ENCODE measurements at places on chromosomes 11 and 22.
A peak's percentile ranks its signal among the peaks of the same experiment; 100 is the strongest.

GRCh38 chr11:93738647-93739081, 2.6 kb downstream of the TAF1D start:
- DNase-seq = no peak

GRCh38 chr11:35363854-35364780, 55.2 kb downstream of the SLC1A2 start:
- peak; percentile 87 for DNase-seq

GRCh38 chr11:1292018-1292643, 17.3 kb downstream of the TOLLIP start:
- DNase-seq = no peak

- no peak for DNase-seq
These were observed 49.9 kb downstream of the BTG4 start for GRCh38 chr11:111462329-111462728.

GRCh38 chr11:119041821-119042514, 11.3 kb upstream of the SLC37A4 start:
- no peak for DNase-seq

DNA sequence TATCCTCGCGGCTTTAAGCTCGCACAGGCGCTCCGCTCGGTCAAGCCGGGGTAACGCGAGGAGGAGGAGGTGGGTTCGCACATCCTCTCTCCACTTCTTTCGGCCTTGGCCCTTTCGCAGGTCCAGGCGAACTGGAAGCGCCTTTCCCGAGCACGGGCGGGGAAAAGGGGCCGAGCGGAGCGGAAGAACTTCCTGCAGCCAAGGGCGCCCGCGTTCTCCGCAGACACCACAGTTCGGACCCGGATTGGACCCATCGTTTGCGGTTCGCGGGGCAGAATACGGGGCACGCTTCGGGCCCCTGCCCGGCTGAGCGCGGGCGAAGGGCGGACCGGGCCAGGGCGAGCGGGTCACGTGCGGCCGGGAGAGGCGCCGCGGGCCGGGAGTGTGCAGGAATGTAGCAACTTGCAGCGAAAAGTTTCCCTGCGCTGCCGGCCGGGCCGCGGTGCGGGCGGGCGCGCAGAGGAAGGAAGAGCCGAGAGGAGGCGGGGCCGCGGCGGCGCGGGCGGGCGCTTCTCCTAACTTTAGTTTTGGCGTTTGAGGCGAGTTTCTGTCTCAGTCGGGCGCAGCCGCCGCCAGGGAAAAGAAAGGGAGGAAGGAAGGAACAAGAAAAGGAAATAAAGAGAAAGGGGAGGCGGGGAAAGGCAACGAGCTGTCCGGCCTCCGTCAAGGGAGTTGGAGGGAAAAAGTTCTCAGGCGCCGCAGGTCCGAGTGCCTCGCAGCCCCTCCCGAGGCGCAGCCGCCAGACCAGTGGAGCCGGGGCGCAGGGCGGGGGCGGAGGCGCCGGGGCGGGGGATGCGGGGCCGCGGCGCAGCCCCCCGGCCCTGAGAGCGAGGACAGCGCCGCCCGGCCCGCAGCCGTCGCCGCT, at the start of gene YAP1:
Gene YAP1, plus strand, starts transcription at position 552 of the 865 bp plus-strand sequence. CDS start 402 bp downstream, outside the sequence.
- DNase-seq = peak; percentile 93

- DNase-seq = no peak
These were observed 94.8 kb upstream of the FAT3 start for GRCh38 chr11:92129811-92130210.

DNA sequence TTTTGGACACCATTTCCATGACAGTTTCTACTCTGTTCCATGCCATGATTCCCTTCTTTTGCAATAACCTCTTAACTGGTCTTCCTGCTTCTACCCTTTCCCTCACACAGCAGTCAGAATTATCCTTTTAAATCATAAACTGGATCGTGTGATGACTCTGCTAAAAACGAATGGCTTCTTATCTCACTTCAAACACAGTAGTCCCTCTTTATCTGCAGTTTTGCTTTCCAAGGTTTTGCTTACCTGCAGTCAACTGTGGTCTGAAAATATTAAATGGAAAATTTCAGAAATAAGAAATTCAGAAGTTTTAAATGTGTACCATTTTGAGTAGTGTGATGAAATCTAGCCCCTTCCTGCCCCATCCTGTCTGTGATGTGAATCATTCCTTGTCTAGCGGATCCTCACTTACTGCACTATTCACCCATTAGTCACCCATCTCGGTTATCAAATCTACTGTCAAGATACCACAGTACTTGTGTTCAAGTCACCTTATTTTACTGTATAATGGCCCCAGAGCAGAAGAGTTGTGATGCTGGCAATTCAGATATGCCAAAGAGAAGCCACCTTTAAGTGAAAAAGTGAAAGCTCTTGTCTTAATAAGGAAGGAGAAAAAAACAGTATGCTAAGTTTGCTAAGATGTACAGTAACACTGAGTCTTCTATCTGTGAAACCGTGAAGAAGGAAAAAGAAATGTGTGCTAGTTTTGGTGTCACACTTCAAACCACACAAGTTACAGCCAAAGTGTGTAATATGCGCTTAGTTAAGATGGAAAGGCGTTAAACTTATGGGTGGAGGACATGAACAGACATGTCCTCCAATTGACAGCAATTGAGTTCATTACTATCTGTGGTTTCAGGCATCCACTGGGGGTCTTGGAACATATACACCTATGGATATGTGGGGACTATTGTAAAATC, 283.0 kb downstream of the DDX10 start:
- peak; percentile 51 for DNase-seq

GRCh38 chr11:120174866-120175265, 36.0 kb upstream of the OAF start:
- no peak for DNase-seq

DNA sequence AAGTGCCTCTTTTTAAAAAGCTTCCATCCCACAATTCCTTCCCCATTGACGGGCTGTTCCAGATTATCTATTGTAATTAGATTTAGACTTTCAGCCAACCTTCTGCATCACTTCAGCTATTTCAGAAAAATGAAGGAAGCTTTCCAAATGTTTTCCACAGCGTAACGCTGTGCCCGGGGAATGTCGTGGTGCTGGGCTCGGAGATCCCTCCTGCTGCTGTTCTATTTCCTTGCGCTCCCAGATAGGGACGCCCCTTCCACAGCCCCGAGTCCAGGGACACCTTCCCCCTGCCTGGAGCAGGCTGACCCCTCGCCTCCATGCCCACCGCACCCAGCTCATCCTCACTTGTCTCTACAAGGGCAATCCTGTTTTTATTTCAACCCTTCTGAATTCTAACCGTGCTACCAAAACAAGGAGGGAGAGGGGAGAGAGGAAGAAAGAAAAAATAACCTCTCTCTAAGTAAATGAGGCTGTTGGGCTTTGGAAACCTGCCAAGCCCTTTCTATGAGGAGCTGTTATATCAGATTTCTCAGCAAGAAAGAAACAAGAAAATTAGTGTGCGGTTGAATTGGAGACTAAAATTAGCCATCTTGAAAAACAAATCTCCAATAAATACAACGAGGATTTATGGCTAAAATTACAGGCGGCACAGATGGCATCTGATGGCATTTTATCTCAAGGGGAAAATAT, 366.9 kb downstream of the BRD1 start:
- no peak for DNase-seq

GRCh38 chr11:120034176-120034875, 103.6 kb downstream of the TRIM29 start:
- DNase-seq = no peak

DNA sequence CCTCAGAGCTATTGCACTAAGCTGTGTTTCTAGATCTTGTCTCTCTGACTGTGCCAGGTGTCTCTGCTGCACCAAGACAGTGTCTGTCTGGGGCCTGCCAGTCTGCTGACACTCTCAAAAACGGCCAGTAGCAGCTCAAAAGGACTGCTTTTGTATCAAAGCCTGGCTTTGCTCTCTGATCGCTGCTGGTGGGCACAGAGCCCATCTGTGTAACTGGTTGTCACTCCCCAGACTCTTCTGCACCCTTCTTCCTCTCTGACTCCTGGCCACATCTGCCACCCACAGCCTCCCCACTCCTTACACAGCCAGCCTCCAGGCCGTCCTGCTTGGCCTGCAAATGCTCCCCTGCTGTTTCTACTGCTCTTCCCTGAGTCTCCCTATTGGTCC, 26.5 kb downstream of the MED15 start:
- no peak for DNase-seq

DNA sequence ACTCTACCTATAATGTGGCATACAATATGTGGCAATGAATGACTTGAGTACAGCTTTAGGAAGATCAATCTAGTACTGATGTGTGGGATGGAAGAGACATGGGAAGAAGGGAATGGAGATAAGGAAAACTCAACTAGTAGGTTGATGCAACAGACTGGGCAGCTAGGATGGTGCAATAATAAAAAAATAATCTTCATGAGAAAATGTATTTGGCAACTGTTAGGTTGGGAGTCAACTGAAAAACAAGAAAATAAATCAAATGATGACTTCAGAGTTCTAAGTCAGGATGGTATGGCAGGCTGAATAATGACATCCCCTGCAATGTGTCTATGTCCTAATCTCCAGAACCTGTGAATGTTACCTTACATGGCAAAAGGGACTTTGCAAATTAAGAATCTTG, 236.8 kb upstream of the PITPNB start:
- peak; percentile 45 for DNase-seq

DNA sequence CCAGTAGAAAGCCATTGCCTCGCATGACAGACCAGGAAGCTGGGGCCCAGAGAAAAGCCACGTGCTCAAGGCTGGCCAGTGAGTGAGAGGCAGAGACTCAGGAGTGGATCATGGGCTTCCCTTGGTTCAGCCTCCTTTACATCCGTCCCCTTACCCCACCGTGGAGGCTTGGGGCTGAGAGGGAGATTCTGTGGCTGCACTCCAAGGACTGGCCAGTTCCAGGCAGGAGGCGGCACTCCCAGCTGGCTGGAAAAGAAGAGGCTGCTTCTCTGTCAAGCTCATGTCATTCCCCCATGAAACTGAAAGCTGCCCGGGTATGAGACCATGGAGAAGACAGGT, 6.6 kb upstream of the ASCL2 start:
- peak; percentile 20 for DNase-seq

DNA sequence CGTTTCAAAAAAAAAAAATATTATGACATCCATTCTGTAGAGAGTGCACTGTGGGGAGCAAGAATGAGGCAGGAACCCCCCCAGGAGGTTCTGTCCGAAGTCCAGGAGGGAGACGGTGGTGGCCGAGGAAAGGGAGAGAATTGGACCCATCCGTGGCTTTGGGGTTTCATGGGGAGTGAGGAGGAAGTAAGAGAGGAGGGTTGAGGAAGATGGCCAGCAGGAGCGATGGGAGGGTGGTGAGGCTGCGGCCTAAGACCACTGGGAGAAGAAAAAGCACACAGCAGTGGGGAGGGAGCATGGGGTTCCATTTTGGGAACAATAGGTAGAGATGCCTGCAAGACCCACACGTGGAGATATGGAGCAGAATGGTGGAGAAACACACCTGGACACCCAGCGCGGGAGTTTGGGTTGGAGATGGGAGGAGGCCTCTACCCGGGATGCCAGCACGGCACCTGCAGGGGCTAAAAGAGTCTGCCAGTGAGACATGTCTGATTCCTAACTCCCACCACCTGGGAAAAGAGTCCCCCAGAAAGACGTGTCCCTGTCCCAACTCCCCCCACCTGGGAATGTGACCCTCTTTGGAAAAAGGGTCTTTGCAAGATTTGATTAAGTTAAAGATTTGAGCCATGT, 72.5 kb upstream of the SHANK2 start:
- no peak for DNase-seq

- no peak for DNase-seq
These were observed 11.8 kb downstream of the BCR start for GRCh38 chr22:23192133-23192532.

- DNase-seq = no peak
These were observed 42.7 kb downstream of the GDPD5 start for GRCh38 chr11:75482931-75483469.

DNA sequence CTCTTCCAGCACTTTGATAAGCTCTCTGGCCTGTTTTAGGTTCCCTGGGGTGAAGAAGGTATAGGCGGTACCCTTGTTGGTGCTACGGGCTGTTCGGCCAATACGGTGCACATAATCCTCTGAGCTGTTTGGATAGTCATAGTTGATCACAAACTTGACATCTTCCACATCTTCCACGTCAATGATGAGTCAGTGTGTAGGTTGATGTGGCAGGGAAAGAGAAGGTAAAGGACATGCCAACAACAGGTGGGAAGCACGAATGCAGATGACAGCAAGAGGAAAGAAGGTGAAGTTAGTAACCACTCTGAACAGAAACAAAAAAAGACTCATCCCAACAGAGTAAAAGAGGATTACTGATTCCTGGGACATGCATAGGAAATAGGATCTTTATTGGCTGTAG, 18.2 kb downstream of the DDX17 start:
- DNase-seq = no peak

DNA sequence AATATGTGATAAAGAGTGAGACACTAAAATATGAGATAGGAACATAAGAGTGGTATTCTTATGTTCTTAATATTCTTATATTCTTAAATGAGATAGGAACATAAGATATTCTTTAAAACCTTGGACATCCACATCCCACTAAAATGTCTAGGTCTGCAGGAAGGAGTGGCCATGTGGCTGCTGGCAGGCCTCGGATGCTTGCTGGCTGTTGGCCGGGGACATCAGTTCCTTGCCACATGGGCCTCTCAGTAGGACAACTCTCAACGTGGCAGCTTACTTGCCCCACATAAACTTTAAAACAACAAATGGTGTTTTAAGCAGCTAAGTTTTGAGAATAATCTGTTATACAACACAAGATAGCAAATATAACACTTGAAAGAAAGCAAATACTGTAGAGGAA, 240.1 kb downstream of the CASP12 start:
- DNase-seq = no peak

DNA sequence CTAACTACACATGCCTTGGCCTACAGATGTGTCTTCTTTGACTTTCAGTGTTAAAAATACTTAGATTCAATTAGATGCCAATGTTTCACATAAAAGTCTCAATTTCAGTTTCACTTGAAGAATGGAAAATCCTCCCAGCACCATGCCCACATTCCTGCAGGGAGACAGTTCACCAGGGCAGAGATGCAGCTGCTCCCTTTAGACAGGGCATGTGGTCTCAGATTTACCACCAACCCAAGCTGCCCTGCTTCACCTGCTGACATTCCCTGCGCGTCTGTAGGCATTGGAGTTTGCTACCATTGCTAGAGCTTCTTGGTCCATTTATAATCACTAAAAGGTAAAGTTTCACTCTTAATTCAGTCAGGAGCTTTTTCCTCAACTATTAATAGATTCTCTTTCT, 113.9 kb downstream of the ARFGAP2 start:
- no peak for DNase-seq

DNA sequence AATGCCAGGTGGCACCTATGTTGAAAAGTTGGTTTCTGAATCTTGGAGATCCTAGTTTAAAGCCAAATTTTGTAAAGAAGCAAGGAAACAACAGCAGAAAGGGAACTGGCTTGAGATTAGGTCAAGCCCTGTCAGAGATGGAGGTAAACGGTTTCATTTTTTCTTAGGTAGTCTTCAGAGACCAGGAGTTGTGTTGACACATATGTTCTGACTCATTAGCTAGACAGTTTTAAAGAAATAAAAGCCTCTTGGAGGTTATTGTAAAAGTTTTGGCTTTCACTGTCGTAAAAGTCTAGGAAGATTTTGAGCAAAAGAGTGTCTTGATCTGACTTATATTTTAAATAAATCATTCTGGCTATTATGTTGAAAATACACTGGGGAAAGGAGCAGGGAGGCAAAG, 151.5 kb upstream of the CTSC start:
- DNase-seq = peak; percentile 45

GRCh38 chr22:24144056-24144777, 37.1 kb upstream of the SUSD2 start:
- DNase-seq = no peak

GRCh38 chr11:125886997-125887372, 483 bp upstream of the HYLS1 start:
- DNase-seq = peak; percentile 40

GRCh38 chr22:44741929-44742328, 10.4 kb upstream of the ARHGAP8 start:
- no peak for DNase-seq

GRCh38 chr11:77205467-77206263, 77.6 kb downstream of the MYO7A start:
- DNase-seq = no peak

Data from fibroblast of villous mesenchyme (primary cell).